ENCODE measurements at places on chromosomes 7 and 10.

GRCh38 chr7:75028299-75028698, 45.3 kb downstream of the RCC1L start:
- no peak for DNase-seq

DNA sequence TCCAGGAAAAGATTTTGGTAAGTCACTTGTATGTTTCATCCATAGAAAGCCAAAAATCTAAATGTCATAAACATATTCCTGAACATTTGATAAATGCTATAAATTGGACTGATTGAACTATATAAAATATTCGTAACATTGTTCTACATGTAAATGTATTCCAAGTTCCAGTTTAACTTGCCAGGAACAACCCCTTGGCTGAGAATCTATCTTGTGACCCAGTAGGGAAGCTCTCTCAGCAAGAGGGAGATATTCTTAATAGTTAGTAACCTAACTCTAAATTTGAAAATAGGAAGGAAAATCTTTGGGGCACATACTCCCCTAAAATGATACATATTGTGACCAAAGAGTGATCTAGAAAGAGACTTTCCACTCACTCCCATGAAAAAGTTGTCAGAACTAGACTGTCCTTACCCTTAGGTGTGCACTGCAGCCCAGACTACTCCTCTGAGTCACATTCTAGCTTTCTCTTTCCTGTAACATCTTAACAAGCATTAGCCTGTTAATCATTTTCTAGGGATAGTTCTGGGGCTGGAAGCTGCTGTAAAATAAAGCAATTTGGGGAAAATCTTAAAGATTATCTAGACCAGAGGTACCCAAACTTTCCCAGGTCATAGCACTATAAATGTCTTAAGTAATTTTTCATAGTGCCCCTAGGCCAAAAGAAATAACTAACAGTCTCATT, 73.7 kb upstream of the SKAP2 start:
- no peak for DNase-seq

DNA sequence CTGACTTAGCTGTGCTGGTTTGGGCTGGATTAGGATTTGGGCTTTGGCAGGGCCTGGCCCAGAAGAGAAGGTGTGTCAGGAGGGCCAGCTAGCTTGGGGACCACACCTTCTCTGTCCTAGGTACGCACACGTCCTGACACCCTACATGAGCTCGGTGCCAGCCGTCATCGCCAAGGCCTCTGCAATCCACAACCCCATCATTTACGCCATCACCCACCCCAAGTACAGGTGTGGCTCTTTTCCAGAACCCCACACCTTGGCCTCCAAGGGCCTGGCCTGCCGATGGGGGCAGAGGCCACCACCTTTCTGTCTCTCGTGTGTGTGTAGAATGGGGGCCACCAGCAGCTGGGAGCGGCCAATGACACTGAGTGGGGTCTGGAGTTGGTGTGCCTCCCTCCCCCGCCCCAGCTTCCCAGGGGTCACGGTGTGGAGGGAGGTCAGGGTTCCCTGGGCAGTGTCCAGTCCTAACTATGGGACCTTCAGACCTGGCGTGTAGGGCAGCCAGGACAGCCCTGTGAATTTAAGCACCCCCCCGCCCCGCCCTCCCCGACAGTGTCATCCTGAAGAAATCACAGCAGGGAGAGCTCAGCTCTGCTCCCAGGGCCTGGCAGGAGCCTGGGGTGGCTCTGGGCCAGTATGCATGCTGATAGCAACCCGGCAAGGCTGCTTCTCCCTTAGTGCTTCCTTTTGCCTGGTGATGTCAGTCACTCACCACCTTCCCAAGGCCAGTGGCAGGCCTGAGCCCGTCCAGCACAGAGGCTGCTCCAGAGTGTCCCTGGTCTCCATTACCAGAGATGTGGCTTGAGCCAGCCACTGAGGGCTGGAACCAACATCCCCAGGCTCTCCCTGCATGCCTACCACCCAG, 6.9 kb upstream of the LDB3 start:
- no peak for DNase-seq

GRCh38 chr7:151838861-151839381, 38.0 kb downstream of the PRKAG2 start:
- peak; percentile 20 for DNase-seq

DNA sequence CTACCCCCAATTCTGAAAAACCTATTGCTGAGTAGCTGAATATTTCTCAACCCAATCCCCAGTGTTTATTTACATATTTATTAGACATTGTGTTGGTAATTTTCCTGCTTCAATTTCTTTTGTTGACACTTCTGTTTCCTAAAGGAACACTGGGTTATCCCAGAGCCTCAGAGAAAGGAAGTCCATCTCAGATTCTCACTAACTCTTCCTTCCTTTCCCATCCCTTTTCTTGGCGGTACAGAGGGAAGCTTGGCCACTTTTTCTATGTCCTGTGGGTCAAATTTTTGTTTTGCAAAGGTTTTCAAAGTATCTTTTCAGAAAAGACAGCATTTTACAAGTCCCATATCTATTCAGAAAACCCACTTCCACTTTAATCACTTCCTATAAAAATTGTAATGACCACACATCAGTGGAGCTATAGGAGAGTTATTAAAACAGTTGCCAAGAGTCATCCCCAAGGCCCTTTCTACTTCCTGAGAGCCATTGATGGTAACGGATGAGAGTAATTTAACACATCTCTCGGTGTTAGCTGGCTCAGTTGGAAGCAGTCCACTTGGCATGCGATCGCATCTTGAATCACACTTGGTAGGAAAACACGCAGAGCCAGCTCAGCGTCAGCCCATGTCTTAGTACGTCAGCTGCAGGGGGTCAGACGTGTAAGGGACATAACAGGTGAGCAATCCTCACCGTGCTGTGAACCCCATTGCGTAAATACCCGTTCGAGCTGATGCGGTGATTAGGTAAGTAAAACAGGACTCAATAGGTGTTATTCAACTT, 231.1 kb upstream of the ADARB2 start:
- no peak for DNase-seq
